ENCODE measurements at places on chromosomes 2 and 18.

- DNase-seq, result no peak
Measured at GRCh38 chr2:70111752-70112591, 24.7 kb downstream of the PCBP1 start.

DNA sequence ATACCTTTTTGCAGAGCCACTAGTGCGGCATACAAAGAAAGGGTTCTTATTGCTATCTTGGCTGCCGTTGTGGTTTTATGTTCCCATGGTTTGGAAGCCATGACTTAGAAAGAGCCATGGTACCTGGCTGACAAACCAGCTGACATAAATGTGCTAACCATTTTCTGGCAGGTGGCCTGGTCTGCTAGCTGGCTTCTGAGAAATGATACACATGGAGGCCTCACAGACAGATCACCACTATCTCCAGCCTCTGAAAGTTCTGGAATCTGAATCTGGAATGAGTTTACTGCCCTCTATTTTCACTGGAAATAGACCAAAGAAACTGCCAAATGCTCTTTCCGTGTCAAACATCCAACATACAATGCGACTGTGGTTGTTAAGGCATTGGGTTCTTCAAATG lies 123.7 kb downstream of the QPCT start:
- no peak for DNase-seq

DNA sequence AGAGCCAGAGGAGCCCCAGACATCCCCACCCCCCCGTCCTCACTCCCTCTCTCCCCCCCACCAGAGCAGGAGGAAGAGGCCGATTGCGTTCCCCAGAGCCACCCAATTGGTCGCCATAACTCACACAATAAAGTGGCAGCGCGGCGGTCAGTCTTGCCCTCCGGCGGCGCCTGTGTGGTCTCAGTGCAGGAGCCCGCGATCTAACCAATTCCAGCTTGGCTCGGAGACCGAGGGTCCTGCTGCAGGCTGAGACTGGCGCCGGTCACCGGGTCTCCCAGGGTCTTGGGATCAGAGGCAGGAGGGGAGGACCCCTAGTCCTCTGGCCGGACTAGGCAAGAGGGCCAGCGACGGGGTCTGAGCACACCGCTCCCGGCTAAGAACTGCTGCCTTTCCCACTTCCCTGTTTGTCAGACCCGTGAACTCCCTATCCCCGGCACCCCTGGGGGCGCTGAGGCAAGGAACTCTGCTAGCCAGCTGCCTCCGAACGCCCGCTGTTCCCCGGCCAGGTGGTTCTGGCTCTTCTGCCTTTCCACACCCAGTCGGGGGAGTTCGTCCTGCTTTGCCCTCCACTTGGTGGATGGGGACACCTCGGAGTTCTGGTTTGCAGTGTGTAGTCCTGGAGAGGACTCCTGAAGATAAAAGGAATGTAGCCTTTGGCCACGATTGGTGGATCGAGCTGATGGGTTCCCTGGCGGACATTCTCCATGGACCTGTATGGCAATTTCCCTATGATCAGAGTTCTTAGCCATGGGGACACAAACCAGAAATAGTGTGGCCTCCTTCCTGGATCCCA lies 1.0 kb upstream of the HOXD12 start:
- DNase-seq, result no peak

DNA sequence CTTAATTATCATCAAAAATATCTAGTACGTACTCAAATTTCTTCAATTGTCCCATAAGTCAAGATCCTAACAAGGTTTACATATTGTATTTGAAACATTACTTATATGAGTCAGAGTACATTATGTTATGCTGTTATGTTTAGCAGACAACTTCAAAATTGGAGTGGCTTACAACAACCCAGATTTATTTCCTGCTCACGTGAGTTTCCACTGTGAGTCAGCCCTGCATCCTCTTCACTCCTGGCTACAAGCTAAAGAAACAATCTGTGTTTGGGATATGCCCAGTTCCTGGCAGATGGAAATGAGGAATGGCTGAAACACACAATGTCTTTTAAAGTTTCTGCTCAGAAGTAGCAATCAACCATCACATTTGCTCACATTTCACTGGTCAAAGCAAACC lies 31.5 kb upstream of the TANC1 start:
- no peak for DNase-seq

GRCh38 chr2:45256867-45257641 lies 247.8 kb upstream of the SIX2 start:
- DNase-seq, result no peak

DNA sequence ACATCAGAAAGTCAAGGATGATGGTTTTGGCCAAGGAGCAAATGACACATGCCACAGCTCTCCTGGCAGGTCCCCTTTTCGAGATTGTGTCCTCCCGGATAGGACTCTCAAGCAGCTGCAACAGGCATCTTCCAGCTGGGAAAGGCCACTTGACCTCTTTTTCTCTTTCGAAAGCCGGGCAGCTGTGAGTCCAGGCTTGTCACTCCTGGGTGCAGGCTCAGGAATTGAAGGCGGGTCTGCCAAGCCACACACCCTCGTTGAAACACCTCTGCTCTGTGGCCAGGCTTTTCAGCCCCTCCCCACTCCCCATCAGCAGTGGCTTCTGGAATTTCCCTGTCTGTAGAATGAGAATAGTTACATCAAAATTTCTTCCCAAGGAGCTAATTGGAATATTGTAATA lies 98.0 kb downstream of the CCDC138 start:
- DNase-seq, result no peak

DNA sequence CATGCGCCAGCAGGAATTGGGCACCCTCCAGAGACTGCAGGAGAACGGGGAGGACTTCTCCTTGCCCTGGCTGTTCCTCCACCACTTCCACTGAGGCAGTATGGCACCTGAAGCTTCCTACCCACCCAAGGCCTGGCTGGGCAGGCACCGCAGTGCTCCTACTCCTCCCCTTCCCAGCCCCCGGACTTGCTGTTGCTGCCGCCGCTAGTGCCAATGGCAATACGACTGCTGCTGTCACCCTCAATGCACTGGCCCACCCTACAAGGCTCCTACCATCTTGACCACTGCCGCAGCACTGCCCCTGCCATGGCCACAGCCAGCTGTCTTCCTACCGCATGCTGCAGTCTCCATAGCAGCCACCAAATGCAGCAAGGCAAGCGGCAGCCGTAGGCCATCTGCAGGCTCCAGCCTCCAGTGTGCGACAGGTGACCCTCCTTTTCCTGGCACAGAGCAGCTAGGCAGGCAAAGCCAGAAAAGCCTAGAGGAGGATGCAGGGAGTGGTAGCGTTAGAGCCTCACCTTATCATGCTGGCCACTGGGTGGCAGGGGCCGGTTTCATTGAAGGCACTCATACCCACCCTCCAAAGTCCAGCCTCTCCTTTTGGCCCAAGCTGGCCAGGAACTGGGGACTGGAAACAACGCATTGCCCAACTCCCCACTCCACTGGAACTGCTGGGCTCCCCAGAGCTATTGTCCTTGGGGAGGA lies 47.4 kb upstream of the ANKRD62 start:
- no peak for DNase-seq

DNA sequence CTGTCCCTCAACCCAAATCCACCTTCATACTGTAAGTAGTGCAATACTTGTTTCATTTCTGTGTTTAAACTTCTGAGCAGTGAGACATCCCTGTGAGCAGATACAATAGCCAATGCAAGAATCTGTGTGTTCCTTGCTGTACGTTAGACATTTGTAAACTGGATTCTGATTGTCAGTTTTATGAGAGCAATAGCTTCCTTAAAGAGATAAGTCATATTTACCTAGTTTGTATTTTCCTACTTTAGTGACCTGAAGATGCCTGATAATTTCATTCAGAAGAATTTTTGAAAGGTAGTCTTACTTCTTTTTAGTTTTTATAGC lies 90.7 kb downstream of the DPP4 start:
- no peak for DNase-seq

DNA sequence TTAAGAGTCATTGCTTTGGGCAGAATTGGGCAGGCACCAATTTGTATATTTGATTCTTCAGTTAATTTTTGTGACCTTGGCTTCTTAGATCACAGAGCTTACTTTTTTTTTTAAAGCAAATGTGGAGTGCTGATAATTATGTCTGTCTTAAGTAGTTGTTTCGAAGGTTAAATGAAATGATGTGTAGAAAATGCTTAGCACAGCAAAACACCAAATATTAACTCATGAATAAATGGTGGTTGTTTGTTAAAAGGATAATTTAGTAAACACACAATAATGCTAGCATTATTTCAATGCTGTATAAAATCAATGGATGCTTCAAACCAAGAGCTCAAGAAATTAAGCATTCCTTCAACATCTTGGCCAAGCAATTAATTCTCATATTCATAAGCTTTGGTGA lies 143.4 kb downstream of the LPIN1 start:
- no peak for DNase-seq

DNA sequence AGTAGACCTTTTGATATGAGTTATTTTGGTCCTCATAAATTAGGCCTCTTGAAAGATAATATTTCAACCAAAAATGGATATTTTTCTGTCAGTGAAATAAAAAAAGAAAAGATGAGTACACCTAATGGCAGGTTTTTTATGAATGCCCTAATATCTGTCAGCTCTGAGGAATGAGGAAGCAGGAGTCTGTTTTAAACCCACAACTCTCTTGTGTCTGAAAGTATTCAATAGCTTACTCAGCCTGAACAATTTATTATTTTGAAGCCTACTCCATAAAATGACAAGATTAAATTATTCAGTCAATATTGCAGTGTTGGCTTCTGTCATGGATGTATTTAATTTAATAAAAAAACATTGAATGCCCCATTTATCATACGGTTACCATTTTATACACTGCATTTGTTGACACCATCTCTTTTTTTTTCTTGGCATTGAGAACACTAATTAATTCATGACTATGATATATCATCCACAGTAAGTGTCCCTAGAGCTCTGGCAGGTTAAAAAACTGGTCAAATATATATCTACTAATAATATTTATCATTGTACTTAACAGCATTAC lies 548.2 kb downstream of the CBLN2 start:
- no peak for DNase-seq

DNA sequence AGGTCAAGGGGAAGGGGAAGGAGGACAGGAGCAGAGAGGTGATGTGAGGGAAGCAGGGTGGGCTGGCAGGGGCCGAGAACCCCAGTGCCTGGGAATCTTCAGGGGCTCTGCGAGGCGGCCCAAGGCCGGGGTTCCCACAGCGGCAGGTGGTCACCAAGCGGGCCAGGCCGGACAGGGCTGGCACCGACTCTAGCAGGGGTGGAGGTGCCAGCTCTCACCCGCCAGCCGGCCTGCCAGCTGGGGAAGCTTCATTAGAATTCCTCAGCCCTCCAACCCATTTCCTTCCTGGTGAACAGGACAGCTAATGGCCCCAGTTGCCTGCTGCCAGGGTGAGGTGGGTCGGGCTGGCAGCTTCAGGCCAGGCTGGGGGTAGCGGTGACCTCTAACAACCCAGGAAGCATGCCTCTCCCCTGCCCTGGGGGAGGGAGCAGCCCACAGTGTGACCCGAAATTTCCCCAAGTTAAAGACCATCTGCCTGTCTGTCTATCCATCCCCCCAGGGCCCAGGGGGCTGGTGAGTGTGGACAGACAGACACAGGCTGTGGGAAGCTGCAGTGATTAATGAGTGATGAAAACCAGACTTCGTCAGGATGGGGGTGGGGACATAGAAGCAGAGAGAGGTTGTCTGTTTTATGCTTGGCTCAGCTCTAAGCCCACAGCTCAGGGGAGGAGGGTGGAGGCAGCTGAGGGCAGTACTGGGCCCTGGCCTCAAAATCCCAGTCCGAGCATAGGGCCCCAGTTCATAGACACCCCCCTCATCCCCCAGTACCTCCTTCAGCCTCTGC lies 144.1 kb downstream of the ZFP36L2 start:
- DNase-seq, result no peak

DNA sequence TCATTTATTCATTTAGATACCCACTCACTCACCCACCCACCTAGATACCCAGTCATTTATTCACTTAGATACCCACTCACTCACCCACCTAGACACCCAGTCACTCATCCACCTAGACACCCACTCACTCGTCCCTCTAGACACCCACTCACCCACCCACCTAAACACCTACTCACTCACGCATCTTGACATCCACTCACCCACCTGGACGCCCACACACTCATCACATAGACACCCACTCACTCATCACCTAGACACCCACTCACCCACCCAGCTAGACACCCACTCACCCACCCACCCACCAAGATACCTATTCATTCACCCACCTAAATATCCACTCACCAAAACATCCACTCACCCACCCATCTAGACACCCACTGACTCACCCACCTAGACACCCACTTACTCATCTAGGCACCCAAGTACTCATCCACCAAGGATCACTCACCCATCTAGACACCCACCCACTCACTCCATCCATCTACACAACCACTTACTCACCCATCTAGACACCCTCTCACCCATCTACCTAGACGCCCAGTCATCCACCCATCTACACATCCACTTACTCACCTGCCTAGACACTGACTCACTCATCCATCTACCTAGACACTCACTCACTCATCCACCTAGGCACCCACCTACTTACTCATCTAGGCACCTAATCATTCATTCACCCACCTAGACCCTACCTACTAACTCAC lies 723.7 kb upstream of the RAB6C start:
- no peak for DNase-seq

GRCh38 chr18:31563778-31564177 lies 27.9 kb upstream of the TTR start:
- no peak for DNase-seq

DNA sequence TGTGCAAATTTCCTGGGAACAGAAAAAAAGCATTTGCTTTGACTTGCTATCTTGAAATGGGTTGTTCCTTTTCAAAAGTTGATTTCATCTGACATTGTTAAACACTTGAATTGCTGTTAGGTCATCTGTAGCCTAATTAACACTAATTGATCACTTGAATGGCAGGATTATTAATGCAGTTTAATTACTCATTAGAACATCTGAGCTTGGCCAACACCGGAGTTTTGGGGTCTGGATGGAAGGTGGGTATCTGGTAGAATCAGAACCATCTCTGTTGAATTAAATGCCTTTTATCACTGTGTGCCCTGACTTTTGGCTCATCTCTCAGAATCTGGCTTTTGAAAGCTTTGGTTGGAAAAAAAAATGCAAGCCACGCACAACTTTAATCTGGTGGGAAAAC lies 8.4 kb downstream of the DAPL1 start:
- no peak for DNase-seq

- DNase-seq, result no peak
Measured at GRCh38 chr2:100924520-100925451, 77.3 kb upstream of the RPL31 start.

DNA sequence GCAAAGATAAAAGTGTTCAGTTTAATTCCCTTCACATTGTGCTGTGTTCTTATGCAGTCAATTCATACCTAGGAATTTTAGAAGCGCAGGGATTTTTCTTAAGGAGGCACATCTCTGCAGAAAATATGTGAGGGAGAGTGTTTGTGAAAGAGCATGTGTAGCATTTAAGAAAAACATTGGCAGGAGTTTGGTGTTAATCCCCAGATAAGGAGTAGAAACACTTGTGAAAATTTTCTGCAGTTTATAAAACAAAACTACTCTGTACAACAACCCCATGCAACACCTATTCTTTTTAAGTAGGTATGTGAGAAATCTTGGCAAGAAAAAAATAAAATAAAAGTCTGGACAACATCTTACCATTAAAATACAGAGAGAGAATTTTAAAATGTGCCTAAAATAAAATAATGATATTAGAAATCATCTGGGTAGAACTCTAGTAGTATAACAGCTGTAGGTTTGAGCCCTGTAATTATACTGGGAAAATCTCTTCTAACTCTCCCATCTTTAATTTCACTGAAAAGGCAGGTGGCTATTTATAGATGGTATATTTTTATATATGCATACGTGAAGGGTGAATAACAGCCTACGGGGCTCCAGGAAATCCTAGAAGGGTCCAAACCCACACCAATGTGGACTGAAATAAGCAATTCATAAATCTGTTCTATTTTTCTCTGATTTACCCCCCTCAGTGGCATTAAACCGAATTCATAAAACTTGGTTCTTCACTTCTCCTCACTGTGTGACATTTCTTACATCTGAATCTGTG lies 6.6 kb downstream of the FZD7 start:
- no peak for DNase-seq
